ENCODE measurements at places on chromosomes 5 and 9. TPM values are rescaled to one million over a fixed set of nuclear protein-coding genes. Genes with fewer than 3 reads are reported as not detected.

- DNase-seq = peak; percentile 35
These were observed 74.2 kb downstream of the WWC1 start for GRCh38 chr5:168365581-168366081.

Gene LCN9
- not detected for total RNA-seq

DNA sequence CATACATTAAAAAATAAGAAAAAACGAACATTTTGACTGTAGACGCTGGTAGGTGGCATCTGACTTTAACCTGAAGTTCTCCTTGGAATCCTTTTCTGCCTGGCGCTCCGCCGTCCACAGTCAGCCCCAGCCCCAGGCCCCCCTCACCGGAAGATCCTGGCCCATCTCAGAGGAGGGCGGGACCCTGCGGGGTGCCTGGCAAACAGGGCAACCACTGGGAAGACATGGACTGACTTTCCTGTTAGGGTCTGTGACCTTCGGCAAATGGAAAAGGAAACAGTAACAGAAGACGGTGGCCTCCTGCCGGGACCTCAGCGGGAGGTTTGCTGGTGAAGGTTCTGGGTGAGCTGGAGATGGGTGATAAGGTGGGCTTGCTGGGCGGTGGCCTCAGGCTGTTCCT lies 11.7 kb upstream of the EGR1 start:
- no peak for DNase-seq

- DNase-seq = no peak
These were observed 34.2 kb downstream of the AOPEP start for GRCh38 chr9:94760660-94761059.

- DNase-seq = no peak
These were observed 4.1 kb upstream of the CCNG1 start for GRCh38 chr5:163433271-163433670.

Gene TMEM167A
- total RNA-seq = 108 TPM

Gene GZMA
- not detected for total RNA-seq

Gene NRARP
- 22.2 TPM for total RNA-seq

- no peak for DNase-seq
These were observed 156.8 kb downstream of the GDNF start for GRCh38 chr5:37683072-37683471.

DNA sequence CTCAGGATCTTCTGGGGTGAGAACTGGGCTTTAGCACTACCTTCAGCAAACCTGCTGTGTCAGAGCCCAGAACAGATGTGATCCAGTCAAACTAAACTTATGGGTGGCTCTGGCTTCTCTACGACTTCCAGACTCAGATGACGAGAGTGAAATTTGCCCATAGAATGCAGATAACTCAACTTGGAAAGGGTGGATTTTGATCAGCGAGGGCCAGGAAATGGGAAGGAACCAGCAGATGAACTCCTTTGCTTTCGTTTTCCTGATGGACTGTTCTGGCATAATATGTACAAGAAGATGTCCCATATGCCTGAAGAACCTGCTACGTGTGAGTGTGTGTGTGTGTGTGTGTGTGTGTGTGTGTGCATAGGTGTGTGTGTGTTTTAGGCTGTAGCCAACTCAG lies 132.0 kb upstream of the MOCS2 start:
- no peak for DNase-seq

Gene GCNT4
- 0.07 TPM for total RNA-seq

GRCh38 chr5:33230467-33231078 lies 210.2 kb upstream of the TARS1 start:
- no peak for DNase-seq

Gene RETREG1
- 6.0 TPM for total RNA-seq

GRCh38 chr5:106254784-106255183 lies 1416.0 kb downstream of the EFNA5 start:
- no peak for DNase-seq

DNA sequence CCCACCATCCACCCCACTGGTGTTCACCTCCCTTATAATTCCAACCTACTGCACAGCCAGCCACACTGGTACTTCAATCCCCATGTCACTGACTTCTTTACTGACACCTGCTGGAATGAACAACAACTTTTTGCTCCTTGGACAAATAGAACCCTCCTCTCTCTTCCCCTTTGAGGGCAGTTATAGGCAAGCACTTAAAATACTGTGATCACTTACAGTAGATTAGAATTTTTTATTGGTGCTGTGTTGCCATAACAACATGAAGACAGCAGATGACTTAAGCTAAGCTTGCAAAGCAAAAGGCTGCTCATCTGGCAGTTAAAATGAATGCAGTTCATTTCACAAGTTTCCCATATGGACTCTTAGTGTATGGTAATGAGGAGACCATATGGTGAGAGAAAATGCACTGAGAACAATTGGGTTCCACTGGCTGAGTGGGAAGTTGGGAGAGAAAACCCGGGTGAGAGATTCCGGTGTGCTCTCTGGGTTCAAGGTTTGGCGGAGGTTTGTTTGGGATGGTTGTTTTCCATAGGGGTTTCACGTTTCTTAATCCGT lies 374.3 kb downstream of the EBF1 start:
- no peak for DNase-seq

Gene TMEM252
- not detected for total RNA-seq

GRCh38 chr5:155293605-155294178 lies 280.1 kb downstream of the KIF4B start:
- no peak for DNase-seq

- no peak for DNase-seq
These were observed 460.4 kb downstream of the PDE4D start for GRCh38 chr5:59433174-59433573.

DNA sequence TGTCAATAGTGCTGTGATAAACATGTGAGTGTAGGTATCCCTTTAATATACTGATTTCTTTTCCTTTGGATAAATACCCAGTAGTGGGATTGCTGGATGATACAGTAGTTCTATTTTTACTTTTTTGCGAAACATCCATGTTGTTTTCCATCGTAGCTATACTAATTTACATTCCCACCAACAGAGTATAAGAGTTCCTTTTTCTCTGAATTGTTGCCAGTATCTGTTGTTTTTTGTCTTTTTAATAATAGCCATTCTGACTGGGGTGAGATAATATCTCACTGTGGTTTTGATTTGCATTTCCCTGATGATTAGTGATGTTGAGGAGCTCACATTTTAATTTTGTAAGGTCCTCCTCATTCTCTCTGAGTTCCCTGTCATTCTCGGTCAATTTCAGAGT lies 71.1 kb upstream of the NFIL3 start:
- no peak for DNase-seq

Gene WNT8A
- not detected for total RNA-seq

DNA sequence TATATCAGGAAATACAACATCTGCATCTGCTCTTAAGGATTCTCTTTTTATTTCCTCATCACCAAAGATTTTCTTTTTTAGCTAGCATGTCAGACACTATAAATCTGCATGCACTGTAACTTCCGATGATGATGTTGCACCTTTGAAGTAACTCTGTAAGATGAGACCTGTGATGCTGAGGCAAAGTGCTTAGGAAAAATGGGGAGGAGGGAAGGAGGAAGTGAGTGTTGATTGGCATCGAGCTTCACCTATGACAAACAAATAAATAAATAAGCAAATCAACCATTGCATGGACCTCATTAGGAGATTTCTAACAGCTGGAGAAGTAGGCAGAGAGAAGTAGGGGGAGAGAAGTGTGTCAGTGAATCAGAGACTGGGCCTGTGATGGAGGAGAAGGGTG lies 52.6 kb downstream of the ENC1 start:
- no peak for DNase-seq

- DNase-seq = no peak
These were observed 474.4 kb downstream of the CDH9 start for GRCh38 chr5:26563979-26564378.

Gene OR1J2
- not detected for total RNA-seq

Gene SPARC
- 3.0 TPM for total RNA-seq

- no peak for DNase-seq
These were observed at the start of gene KIF4B for GRCh38 chr5:155013526-155013925. TSS of gene KIF4B (plus strand) at chr5:155013755. CDS start at chr5:155013860, 105 bp downstream.

GRCh38 chr9:77291714-77292113 lies 114.4 kb downstream of the VPS13A start:
- peak; percentile 8 for DNase-seq

DNA sequence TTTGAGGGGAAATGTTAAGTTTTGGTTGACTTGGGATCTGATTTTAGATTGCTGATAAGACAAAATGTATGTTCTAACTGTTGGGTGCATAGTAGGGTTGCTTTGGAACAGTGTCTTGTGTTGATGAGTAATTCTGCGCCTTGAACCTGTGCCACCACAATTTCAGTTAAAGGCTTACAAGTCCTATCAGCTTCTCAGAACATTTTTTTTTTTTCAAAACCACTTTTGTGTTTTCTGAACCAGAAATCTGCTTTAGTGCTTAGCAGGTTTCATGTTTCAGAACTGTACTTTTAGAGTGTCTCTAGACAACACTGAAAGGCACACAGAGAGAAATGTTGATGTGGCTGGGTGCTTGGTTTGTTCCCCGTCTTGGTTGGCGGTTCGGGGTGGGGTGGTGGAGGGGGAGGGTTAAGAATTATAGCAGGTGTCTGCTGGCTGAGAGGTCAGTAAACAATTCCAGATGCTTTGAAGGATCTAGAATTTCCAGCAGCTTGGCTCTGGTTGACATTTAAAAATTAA lies 84.6 kb downstream of the ANKRD55 start:
- no peak for DNase-seq

GRCh38 chr5:643351-643801 lies 31.2 kb downstream of the CEP72 start:
- DNase-seq = no peak

- DNase-seq = no peak
These were observed 160.2 kb downstream of the SSBP2 start for GRCh38 chr5:81590498-81591384.

DNA sequence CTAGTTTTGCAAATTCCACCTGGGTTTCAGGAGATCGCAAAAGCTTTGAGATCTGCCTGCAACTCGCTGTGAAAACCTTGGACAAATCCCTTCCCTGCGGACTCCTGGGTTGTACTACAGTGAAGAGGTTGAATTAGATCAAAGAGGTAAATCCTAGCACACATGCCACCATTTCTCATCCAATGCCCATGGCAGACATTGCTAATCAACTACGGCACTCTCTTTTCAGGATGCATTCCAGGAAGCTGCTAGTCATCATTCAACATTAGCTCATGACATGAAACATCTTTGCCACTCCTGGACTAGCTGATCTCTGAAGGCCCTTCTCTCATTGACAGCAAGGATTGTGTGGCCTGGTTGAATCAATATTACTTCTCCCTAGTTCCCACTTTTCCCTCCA lies 46.1 kb downstream of the PCDH1 start:
- no peak for DNase-seq

- no peak for DNase-seq
These were observed 52.2 kb downstream of the COL5A1 start for GRCh38 chr9:134693641-134694367.

Gene SHISAL2B
- not detected for total RNA-seq

GRCh38 chr5:88979244-88979643 lies 96.3 kb upstream of the MEF2C start:
- DNase-seq = no peak
